NT2/D1 (cell line): ENCODE measurements at places on chromosomes 11 and 22.

GRCh38 chr22:50577987-50578775, at the start of gene CPT1B:
Gene CPT1B (minus strand): TSS chr22:50578427. CDS start chr22:50577915, 512 bp downstream.
- no peak for DNase-seq

DNA sequence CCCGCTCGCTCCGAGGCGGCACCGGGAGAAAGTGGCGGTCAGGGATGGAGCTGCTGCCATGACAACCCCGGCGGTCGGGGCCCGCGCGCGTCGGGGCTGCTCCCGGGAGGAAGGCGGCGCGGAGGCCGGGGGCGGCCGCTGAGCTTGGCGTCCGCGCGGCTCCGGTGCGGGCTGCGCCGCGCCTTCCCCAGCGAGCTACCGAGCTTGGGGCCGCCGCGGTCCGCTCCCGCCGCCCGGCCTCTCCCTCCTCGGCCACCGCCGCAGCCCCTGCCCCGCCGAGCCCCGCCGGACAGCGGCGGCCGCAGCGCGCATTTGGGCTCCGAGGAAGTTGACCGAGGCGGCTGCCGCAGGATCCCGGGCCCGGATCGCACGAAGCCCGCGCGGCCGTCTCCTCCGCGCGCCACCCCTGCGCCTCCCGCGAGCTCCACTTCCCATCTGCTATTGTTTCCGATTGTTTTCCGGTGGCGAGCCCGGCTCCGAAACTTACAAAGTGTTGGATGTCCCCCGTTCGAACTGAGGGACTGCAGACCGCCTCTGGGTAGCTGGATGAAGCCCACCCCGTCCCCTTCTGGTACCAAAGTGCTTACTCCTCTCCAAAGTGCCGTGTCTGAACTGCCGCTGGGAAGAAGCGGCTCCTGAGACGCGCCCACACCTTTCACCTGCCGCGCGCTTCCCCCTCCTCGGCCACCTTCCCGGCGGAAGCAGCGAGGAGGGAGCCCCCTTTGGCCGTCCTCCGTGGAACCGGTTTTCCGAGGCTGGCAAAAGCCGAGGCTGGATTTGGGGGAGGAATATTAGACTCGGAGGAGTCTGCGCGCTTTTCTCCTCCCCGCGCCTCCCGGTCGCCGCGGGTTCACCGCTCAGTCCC, 540.3 kb downstream of the NTM start:
- no peak for DNase-seq

- DNase-seq, result peak; percentile 64
Observed at GRCh38 chr11:65243797-65244196, 18.0 kb upstream of the POLA2 start.

DNA sequence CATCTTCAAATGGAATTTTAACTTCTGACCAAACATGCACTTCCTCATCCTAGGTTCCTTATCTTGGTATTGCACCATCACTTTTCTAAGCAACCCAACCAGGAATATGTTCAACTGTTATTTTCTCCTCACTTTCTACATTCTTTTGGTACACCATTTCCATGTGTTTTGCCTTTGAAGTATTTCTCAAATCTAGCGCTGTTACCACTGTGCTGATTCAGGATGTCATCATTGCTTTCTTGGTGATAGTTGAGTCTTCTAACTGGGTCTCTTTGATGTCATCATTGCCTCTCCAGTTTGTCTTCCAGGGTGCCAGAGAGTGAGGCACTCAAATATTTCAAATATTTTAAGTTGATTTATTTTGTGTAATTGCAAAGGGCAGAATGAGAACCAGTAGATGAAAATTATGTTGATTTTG, 47.5 kb downstream of the HORMAD2 start:
- DNase-seq, result no peak

DNA sequence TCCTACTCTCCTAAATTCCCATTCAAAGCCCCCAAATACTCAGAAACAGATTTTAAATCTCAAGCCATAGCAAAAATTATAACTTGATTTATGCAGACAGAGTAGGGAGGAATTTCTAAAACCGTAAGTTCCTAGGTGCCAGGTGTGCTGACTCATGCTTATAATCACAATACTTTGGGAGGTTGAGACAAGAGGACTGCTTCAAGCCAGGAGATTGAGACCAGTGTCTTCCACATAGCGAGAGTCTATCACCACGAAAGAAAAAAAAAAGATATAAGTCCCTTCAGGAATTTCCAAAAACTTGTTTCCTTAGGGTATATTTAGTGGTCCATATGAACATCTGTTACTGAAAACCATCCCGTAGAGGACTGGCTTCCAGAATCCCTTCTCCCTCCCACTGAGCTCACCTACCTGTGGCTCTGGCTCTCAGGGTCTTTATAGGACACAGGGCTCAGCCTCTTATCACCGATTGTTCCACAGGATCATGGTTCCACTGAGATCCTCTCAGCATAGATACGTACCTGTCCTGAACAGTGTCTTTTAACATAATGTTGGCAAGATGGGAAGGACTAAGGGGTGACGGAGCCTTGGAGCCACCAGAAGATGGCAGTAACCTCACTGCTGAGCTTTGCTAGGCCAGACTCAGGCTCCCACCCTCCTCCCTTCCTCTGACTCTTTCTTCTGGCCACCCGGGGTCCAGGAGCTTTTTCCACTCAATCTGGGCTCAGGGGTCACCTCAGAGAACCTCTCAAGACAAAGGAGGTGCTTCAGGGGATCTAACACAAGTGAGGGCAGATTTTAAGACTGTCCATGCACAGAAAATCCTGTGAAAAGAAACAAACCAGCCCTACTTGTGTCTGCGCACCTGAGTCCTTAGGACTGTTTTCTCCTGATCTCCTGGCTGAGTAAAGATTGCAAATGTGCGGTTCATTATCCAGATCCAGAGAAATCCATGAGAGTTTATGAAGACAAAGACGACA, 117.5 kb upstream of the TOP3B start:
- no peak for DNase-seq
